ENCODE measurements at places on chromosomes 7 and 10.

- no peaks in the 10 kb centered on the region for H3K36me3 ChIP-seq
- H3K27me3 ChIP-seq: no peaks in the 10 kb centered on the region
- no peak overlapping the region for H3K27ac ChIP-seq
- no peak for DNase-seq
- H3K4me3 ChIP-seq: no peak overlapping the region
- H3K4me1 ChIP-seq: peaks cover 37% of the 10 kb centered on the region
These were observed 26.9 kb downstream of the CCDC6 start for GRCh38 chr10:59879363-59879913.

- H3K27me3 ChIP-seq: peaks cover 14% of the 10 kb centered on the region
- DNase-seq: no peak
- H3K4me3 ChIP-seq: no peak overlapping the region
- H3K36me3 ChIP-seq: no peaks in the 10 kb centered on the region
- no peaks in the 10 kb centered on the region for H3K4me1 ChIP-seq
These were observed 6.3 kb downstream of the TMEM176A start for GRCh38 chr7:150806863-150807262.

DNA sequence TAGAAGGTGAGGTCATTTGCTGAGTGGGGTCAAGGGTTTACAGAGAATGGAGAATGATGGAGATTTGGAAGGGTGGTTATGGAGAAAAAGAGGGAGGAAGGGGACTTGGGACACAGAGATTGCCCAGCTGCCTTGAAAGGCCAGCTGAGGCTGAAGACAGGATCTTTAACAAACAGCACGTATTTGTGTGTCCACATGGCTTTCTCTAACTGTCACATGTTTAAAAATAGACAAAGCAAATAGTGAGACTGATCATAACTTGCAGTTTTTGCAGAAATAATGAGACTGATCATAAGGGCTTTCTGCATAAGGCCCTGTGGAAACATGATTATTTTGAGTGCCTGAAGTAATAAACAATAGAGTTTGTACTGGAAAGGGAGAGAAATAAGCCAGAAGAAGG lies 212.7 kb downstream of the HDAC9 start:
- no peaks in the 10 kb centered on the region for H3K36me3 ChIP-seq
- no peaks in the 10 kb centered on the region for H3K4me1 ChIP-seq
- no peak overlapping the region for H3K4me3 ChIP-seq
- no peaks in the 10 kb centered on the region for H3K27me3 ChIP-seq

DNA sequence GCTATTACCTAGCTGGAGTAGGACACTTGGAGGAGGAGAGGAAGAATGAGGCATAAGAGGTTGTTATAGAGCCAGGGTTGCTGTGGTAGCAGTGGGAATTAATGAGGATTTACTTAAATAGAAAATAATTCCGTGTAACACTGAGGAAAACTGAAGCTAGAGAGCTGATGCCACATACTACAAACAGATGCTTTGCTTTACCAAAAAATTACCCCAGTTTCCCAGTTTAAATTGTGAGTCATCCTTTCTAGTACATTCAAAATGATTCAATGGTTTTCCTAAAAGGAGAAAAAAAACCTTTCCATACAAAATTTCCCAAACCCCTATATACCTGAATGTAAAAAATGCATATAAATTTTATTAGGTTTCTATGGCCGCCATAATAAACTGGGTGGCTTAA lies 58.3 kb downstream of the ZNF518A start:
- DNase-seq: no peak
- no peak overlapping the region for H3K27ac ChIP-seq
- no peak overlapping the region for H3K4me3 ChIP-seq
- no peaks in the 10 kb centered on the region for H3K4me1 ChIP-seq
- H3K36me3 ChIP-seq: no peaks in the 10 kb centered on the region

DNA sequence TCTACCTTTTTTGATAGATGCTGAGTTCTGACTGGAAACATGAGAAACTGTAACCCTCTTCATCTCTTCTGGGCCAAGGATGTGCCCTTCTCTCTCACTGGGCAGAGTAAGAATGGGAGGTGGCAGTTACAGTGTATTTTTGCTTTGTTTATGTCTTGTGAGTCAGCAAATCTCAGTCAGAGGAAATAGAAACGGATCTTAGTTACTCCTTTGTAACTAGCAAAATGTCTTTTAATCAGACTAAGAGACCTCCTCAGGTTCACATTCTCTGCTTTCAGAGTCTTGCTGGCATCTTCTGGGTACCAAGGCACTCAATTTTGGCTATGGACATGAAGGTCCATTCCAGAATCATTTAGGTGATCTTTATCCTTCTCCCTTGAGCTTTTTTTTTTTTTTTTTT lies 70.9 kb downstream of the HHEX start:
- no peak for DNase-seq
- peak overlapping the region; percentile 7 for H3K27ac ChIP-seq
- H3K36me3 ChIP-seq: no peaks in the 10 kb centered on the region
- no peaks in the 10 kb centered on the region for H3K4me1 ChIP-seq

GRCh38 chr10:56880606-56881005 lies 519.5 kb upstream of the ZWINT start:
- no peaks in the 10 kb centered on the region for H3K27me3 ChIP-seq
- H3K27ac ChIP-seq: no peak overlapping the region
- H3K36me3 ChIP-seq: no peaks in the 10 kb centered on the region
- DNase-seq: no peak
- H3K4me3 ChIP-seq: no peak overlapping the region

GRCh38 chr7:124187962-124188361 lies 155.1 kb upstream of the TMEM229A start:
- H3K36me3 ChIP-seq: no peaks in the 10 kb centered on the region
- H3K4me3 ChIP-seq: no peak overlapping the region
- H3K27me3 ChIP-seq: no peaks in the 10 kb centered on the region
- no peaks in the 10 kb centered on the region for H3K4me1 ChIP-seq
- no peak for DNase-seq

DNA sequence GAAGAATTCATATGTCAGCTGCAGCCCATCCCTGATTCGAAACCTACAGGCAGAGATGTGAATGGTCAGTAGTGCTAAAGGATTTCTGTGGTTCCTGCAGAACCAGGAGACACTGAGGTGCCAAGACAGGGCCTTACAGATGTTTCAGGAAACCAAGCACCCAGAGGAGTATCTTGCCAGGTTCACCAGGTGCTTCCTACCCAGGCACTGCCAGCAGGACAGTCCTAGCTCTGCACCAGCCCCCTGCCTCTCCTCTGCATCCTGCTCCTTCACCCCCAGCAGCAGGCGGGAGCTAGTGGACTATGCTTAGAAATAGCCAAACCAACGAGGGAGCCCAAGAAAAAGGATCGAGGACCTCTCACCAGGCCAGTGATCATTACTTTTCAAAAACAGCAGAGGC lies 4.2 kb upstream of the IKZF1 start:
- H3K36me3 ChIP-seq: no peaks in the 10 kb centered on the region
- H3K4me3 ChIP-seq: peak overlapping the region; percentile 30
- H3K4me1 ChIP-seq: peaks cover 35% of the 10 kb centered on the region
- no peaks in the 10 kb centered on the region for H3K27me3 ChIP-seq

DNA sequence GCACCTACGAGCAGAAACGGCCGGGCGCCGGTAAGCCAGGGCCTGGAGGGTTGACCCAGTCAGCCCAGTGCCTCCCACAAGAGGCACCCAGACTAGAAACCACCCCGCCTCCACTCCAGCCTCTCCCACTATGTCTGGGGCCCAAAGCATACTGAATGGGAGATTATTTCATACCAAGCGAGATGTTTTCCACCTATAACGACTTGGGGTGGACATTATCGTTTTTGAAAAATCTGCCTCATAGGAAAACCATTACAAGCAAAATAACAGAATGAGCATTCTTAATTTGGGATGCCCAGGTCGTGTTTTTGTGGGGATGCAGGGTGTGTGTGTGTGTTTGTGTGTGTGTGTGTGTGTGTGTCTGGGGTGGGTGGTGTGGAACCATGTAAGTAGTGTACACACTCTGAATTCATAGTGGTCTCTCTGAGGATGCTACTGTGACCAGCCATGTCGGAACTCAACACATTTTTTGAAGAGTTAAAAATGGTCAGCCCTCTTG lies 1.6 kb downstream of the HOXA6 start:
- peaks cover 6% of the 10 kb centered on the region for H3K4me1 ChIP-seq
- H3K36me3 ChIP-seq: no peaks in the 10 kb centered on the region
- no peak overlapping the region for H3K27ac ChIP-seq
- DNase-seq: no peak
- peaks cover 42% of the 10 kb centered on the region for H3K27me3 ChIP-seq
- H3K4me3 ChIP-seq: no peak overlapping the region

DNA sequence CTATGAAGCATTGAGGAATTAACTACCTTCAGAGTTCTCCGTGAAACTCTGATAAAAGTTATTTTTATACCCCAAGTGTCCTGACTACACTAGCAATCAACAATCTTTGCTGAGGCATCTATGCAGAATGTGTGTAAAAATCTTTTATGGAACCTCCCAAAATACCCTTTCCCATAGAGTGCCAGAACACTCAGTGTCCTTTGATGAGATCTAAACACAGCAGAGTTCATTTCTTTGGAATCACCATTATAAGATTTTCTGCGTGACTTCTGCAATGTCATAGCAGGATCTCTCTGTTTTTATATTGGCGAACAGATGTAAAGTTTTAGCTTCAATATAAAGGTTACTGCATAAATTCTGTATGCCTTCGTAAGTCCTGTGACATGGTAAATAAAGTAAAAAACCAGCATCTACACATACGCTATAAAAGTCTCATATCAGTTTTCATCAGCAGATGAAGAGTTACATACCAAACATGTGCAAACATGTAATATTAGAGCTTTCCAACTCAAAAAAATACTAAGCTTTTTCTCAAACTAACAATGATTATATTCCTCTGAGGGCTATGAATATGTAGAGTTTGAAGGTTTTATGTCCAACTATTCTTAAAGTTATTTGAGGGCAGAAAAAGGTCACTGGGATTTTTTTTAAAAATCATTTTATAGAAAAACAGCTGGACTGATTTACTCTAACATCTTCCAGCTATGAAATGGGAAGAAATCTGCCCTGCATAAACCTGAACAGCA lies 67.2 kb downstream of the SKIDA1 start:
- H3K27ac ChIP-seq: no peak overlapping the region
- DNase-seq: no peak

DNA sequence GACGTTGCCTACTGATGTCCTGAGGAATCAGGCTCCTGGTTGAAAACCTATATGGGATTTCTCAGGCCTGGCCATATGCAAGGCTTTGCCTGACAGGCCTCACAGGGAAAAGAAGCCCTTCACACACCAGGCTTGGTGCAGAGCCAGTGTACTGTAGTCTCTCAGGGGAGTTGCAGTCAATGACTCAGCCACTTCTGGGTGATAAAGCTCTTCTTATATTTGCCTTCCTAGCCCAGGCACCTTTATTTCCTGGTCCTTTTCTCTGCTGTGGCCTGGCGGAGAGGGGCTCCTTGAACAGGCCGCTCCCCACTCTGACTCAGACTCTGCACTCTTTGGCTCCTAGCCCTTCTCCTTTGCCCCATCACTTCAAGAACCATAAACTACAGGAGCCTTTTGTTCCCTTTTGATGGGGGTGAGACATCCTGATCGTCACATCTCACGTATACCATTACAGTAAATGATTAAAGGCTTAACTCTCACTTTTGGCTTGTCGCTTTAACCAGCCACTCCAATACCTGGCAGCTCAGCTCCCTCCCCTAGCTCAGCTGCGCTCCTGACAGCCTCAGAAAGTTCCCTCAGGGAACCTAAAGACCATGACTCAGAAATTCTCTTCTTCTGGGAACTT lies 33.5 kb downstream of the DPY19L1 start:
- H3K27me3 ChIP-seq: no peaks in the 10 kb centered on the region
- no peaks in the 10 kb centered on the region for H3K4me1 ChIP-seq
- peak overlapping the region; percentile 33 for H3K27ac ChIP-seq
- no peak overlapping the region for H3K4me3 ChIP-seq
- no peaks in the 10 kb centered on the region for H3K36me3 ChIP-seq

GRCh38 chr7:50367100-50367499 lies 62.6 kb downstream of the IKZF1 start:
- peak; percentile 34 for DNase-seq
- peaks cover 98% of the 10 kb centered on the region for H3K4me1 ChIP-seq
- peak overlapping the region; percentile 3 for H3K27ac ChIP-seq
- peak overlapping the region; percentile 25 for H3K4me3 ChIP-seq

DNA sequence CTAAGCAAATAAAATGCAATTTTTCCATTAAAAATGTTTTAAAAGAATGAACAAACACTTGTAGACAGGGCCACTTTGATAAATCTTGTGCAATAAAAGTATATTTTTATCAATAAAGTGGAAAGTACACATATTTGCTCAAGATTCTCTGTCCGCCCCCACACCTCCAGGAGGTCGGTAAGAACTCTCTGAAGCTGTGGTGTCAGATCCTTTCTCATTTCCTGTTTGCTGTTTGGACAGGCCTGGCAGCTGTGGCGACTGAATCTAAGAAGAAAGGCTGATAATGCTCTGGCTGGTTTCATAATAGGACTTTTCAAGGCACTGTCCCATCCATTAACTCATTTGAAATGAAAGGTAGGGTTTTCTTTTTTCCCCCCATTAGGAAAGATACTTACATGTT lies 15.3 kb upstream of the ASB4 start:
- no peak for DNase-seq
- H3K27ac ChIP-seq: no peak overlapping the region
- no peak overlapping the region for H3K4me3 ChIP-seq
- H3K36me3 ChIP-seq: no peaks in the 10 kb centered on the region

- no peaks in the 10 kb centered on the region for H3K27me3 ChIP-seq
- no peak overlapping the region for H3K4me3 ChIP-seq
- H3K4me1 ChIP-seq: no peaks in the 10 kb centered on the region
- no peaks in the 10 kb centered on the region for H3K36me3 ChIP-seq
These were observed 127.0 kb upstream of the MEOX2 start for GRCh38 chr7:15813448-15813847.

DNA sequence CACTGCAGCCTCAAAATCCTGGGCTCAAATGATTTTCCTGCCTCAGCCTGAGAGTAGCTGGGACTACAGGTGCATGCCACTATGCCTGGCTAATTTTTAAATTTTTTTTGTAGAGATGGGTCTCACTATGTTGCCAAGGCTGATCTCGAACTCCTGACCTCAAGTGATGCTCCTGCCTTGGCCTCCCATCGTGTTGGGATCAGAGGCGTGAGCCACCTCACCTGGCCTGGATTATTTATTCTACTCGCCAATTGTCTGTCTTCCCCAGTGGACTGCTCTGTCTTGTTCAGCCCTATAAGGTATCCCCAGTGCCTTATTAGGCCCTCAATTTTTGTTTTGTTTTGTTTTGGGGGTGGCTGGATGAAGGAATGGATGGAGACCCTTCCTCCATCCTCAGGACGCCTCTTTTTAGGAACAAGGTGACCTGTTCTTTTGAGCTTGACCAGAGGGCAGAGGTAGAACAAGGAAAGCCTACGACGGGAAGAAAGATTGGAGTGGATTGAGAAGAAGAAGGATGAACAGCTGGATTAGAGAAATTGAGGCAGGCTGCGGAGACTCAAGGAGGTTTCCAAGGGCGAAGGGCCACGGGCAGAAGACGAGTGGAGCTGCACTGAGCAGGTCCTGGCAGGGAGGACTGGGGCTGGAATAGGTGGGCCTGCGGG lies 541 bp upstream of the DENND10 start:
- peaks cover 16% of the 10 kb centered on the region for H3K4me1 ChIP-seq
- H3K27me3 ChIP-seq: no peaks in the 10 kb centered on the region
- H3K4me3 ChIP-seq: no peak overlapping the region
- H3K36me3 ChIP-seq: no peaks in the 10 kb centered on the region
- DNase-seq: peak; percentile 26
- H3K27ac ChIP-seq: no peak overlapping the region

GRCh38 chr10:74282151-74282847 lies 131.3 kb downstream of the ADK start:
- H3K36me3 ChIP-seq: no peaks in the 10 kb centered on the region
- no peaks in the 10 kb centered on the region for H3K27me3 ChIP-seq
- no peak overlapping the region for H3K4me3 ChIP-seq
- no peak for DNase-seq
- no peak overlapping the region for H3K27ac ChIP-seq
